ENCODE measurements at places on chromosomes 2 and 18. TPM values are rescaled to one million over a fixed set of nuclear protein-coding genes. Genes with fewer than 3 reads are reported as not detected.

The GKN2 gene
- not detected for polyA plus RNA-seq

The FOXD4L1 gene
- polyA plus RNA-seq, result not detected

The BOK gene
- polyA plus RNA-seq, result not detected

The CCDC148 gene
- polyA plus RNA-seq, result 6.8 TPM

The VWC2L gene
- polyA plus RNA-seq, result not detected

The DLGAP1 gene
- 112 TPM for polyA plus RNA-seq

The CHRNG gene
- polyA plus RNA-seq, result not detected

The UPP2 gene
- 0.90 TPM for polyA plus RNA-seq

The MERTK gene
- polyA plus RNA-seq, result 1.1 TPM

The SERPINB12 gene
- not detected for polyA plus RNA-seq

The SLC9A2 gene
- 0.06 TPM for polyA plus RNA-seq

The KCNG2 gene
- not detected for polyA plus RNA-seq

The RND3 gene
- 96.5 TPM for polyA plus RNA-seq

The SLC9A4 gene
- polyA plus RNA-seq, result 0.15 TPM

The NOSTRIN gene
- 7.5 TPM for polyA plus RNA-seq

The MC4R gene
- polyA plus RNA-seq, result not detected

The DNAJC10 gene
- polyA plus RNA-seq, result 49.7 TPM

The REG1A gene
- polyA plus RNA-seq, result not detected

The RNF144A gene
- 3.1 TPM for polyA plus RNA-seq

The IRS1 gene
- 23.3 TPM for polyA plus RNA-seq

The HOXD8 gene
- polyA plus RNA-seq, result not detected

The LYPD6 gene
- polyA plus RNA-seq, result 0.93 TPM

The MPPE1 gene
- 56.2 TPM for polyA plus RNA-seq

The ZAP70 gene
- polyA plus RNA-seq, result not detected

The DUSP19 gene
- 4.4 TPM for polyA plus RNA-seq

The CELF4 gene
- 3.8 TPM for polyA plus RNA-seq

The POTEC gene
- polyA plus RNA-seq, result not detected

The CHMP1B gene
- 29.7 TPM for polyA plus RNA-seq

The SERPINB10 gene
- not detected for polyA plus RNA-seq

The KCNJ3 gene
- 18.5 TPM for polyA plus RNA-seq

All from Purkinje cell (primary cell).